NB4 (cell line): ENCODE measurements at places on chromosomes 6 and 20.

- DNase-seq, result peak; percentile 8
These were observed 5.0 kb downstream of the FAM184A start for GRCh38 chr6:119073307-119074051.

- no peak for DNase-seq
These were observed 14.1 kb downstream of the EDEM2 start for GRCh38 chr20:35133031-35133430.

DNA sequence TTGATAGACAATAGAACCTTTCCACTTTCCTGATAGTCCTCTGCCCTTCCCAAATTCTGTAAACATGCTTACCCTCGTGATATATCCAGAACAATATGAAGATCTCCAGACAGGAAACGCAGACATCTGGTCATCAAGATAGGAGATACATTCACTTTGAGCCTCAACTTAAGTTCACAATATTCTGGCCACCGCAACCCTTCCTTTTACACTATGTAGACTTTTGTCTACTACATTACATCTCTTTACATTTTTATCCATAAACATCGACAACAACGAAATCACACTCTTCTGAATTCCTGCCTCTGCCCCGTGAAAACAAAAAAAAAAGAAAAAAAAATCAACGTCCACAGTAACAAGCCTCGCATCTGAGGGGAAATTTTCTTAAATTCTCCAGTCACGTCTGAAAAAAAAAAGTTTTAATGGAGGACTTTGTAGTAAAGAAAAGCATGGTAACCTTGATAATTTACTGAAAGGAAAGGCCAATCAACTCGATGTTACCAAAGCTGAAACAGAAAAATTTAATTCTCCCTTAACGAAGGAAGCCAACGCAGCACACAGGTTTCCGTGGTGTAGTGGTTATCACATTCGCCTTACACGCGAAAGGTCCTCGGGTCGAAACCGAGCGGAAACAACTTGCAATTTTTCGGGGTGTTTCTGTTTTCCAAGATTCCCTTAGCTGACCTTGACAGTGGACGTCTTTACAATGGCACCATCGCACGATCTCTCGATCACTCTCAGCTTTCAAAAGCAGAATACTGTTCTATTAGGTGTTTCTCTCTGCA is 21.8 kb downstream of the POM121L2 start:
- DNase-seq, result no peak

DNA sequence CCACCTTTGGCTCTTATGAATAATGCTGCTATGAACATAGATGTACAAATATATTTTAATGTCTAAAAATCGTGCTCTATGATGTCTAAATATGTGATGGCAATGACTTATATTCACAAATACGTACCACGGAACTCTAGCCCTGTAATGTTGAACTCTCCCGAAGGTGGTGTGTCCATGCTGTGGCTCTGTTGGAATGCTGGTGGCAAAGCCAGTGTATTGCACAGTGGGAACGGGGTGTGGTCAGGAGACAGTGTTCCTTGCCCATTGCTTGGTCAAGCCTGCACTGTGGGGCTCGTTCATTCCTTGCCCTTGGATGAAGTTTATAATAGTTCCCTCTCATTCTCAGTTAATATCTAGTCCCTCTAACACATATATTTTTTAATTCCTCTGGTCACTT is 109.6 kb downstream of the MTHFD1L start:
- no peak for DNase-seq

GRCh38 chr6:139509167-139509566 is 134.7 kb upstream of the CITED2 start:
- DNase-seq, result no peak

GRCh38 chr20:41177636-41178035 is 40.3 kb downstream of the PLCG1 start:
- DNase-seq, result no peak

GRCh38 chr6:136890986-136891385 is 31.1 kb upstream of the SLC35D3 start:
- DNase-seq, result no peak

DNA sequence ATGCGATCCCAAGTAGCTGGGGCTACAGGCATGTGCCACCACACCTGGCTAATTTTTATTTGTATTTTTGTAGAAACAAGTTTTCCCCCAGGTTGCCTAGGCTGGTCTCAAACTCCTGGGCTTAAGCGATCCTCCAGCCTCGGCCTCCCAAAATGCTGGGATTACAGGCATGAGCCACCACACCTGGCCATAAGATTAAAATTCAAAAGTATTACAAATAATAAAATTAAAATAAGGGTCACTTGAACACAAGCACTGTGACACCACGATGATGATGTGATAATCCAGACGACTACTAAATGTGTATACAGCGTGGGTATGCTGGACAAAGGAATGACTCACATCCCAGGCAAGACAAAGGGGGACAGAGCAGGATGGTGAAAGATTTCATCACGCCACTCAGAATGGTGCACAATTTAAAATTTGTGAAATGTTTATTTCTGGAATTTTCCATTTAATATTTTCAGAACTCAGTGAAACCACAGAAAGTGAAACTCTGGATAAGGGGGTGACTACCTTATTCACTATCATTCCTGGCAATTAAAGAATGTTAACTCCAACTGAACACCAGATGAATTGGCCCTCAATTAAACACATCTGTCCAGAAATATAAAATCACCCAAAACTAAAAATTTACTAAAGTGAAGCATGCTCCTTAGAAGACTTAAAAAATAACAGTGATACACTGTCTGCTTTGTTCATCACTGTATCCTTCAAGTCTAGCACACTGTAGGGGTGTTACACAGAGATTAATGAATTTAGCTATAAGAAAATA is 13.1 kb downstream of the B4GALT5 start:
- DNase-seq, result peak; percentile 81

- DNase-seq, result peak; percentile 47
These were observed 50.4 kb downstream of the NOL4L start for GRCh38 chr20:32534661-32535240.

- peak; percentile 82 for DNase-seq
These were observed 79.1 kb downstream of the ELOVL4 start for GRCh38 chr6:79868098-79868722.

DNA sequence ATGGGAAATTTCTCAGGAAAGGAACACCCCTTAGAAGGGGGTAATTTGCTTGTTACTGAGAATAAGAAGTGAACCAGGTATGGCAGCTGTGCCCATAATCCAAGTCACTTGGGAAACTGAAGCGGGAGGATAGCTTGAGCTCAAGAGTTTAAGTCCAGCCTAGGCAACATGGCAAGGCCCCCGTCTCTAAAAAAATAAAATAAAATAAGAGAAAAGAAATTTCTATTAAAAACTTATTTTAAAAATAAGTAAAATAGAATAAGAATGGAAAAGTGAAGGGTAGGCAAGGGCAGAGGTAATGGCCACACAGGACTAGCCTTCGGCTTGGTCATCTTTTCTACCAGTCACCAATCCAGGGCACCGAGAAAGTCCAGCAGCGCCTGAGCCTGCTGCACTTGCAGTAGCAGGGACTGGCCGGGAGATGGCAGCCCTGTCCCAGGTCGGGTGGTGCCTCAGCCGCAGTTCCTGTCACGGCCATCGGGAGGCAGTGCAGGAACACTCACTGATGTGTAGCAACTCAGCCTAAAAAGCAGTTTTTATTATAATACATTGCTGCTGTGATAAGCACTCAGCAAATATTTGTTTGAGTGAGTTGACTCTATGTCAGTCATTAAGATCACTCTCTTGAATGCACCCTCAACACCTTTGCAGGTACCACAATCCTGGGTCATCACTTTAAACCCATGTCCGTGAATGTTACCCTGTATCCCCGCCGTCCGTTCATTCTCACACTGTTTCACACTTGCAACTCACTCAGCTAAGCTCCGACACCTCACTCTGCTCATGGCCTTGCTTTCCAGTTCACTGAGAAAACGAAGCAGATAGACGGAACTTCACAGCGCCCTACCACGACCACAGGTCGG is 23.2 kb upstream of the GCM1 start:
- DNase-seq, result peak; percentile 83

GRCh38 chr20:45461225-45461624 is 8.3 kb upstream of the WFDC2 start:
- no peak for DNase-seq

DNA sequence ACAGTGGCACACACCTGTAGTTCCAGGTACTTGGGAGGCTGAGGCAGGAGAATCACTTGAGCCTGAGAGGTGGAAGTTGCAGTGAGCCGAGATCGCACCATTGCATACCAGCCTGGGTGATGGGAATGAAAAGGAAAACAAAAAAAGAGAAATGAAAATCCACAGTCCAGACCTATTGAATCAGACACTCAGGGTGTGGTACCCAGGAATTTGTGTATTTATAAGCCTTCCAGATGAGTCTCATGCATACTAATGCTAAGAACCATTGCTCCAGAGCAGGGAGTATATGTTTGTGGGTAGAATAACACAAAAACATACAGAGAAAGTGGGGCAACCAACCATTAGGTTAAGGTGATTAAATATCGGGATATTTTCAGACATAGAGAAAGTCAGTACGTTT is 36.1 kb upstream of the PLCB4 start:
- DNase-seq, result no peak

DNA sequence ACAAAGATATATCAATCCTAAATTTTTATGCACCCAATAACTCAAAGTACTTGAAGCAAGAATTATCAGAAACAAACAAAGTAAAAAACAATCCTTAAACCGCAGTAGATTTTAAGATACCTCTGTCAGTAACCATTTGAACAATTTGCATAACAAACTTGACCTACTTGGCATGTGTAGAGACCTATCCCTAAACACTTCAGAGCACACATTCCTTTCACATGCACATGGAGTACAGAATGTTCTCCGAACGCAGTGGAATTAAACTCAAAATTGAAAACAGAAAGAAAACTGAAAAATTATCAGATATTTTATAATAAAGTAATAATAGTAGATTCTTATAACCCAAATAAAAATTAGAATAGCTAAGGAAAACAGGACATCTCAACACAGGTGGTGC is 162.6 kb upstream of the THBS2 start:
- no peak for DNase-seq

- no peak for DNase-seq
These were observed 39.7 kb downstream of the ZC3H12D start for GRCh38 chr6:149445095-149445466.

GRCh38 chr20:41476013-41476441 is 109.4 kb upstream of the EMILIN3 start:
- no peak for DNase-seq

GRCh38 chr6:105797286-105797979 is 288.7 kb upstream of the PRDM1 start:
- DNase-seq, result no peak

- DNase-seq, result no peak
These were observed 627.5 kb downstream of the PRKN start for GRCh38 chr6:162100096-162100495.

DNA sequence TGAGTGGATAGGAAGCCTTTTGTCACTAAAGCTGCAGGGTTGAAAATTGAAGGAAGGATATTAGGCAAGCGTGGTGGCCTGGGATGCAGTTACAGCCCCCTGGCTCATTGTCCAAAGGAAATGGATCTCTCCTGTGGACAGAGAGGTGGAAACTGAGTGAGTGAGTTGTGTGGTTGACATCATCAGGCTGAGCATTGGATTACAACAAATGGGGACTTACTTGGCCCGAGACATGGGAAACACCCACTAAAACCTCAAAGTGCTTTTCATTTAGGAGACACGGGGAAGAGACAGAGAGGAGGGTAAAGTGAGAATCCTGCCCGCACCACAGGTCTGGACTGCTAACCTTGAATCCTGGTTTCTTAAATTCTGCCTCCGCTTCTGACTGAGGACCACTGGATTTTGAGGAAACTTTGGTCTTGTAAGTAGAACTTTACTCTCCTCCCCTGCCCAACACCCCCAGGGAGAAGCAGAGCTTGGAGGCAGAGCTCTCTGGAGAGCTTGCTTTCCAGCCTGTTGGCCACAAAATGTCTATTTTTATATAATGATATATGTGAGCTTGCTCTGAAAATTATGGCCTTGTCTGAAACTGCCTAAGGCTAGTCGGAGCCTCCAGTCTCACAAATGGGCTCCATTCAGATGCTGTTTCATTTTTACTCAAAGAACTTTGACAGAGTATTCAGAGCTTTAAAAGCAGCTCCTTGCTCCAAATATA is at the start of gene PKIG:
Gene PKIG (plus strand): TSS at position 269 of the 715 bp plus-strand sequence. CDS start 31,978 bp downstream, outside the sequence.
- DNase-seq, result peak; percentile 60

DNA sequence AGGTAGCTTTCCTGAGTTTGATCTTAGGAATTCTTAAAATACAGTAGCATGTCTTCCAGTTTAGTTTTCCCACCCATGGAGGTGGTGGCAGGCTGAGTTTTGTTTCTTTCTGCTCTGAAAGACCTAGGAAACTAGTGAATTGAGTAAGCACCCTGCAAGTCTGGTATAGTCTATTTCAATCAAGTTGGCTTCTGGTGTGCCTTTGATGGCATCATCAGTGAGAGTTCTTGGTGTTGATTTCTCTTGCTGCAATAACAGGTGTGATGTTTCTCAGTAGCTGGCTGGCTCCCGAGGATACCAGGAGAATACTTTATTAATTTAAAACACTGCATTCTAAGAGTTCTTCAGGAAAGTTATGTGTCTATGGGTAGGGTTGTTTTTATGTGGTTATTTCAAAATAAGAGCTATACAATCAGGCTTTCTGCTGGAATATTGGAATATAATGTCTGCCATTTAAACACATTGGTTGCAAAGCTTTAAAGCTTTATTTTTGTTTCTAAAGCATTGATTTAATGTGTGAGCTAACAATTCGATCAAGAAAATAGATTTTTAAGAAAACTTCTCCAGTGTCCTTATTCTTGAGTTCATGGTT is 19.0 kb downstream of the VAPB start:
- no peak for DNase-seq

DNA sequence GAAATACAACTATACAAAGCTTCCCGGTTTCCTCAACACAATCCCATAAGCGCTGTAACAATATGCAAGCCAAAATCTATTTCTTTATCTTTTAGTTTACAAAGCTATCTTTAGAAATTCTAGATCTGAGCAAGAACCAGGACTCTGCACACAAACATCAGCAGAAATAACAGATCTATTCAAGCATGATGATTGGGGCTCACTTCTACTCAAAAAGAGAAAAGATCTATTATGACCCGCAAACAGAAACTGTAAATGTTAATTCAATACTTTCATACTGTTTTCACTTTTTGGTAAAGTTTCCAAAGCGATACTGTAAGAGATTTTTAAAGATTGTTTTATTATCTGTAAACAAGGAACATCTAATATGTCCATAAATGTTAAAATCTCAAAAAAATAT is 86.6 kb downstream of the SESN1 start:
- no peak for DNase-seq

DNA sequence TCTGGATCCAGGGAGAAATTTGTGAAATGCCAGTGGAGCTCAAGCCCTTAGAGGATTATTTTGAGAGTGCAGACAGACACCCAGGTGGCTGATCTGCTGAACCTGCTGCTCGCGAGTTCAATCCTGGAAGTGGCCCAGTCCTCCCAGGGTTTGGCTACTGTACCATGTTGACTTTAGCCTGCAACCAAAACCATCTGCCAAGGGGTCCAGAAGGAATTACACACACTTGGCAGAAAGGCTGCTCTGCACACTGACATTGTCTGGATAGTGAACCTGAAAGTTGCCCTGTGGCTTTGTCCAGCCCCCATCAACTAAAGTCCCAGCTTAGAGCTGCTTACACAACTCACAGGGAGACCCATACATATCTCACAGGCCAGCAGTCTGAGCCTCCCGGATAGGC is 21.6 kb upstream of the PI3 start:
- no peak for DNase-seq

- no peak for DNase-seq
These were observed 2.8 kb downstream of the C20orf203 start for GRCh38 chr20:32670773-32671455.

GRCh38 chr6:114941078-114941477 is 598.3 kb upstream of the HS3ST5 start:
- DNase-seq, result no peak
